ENCODE measurements at places on chromosomes 12 and 14. TPM values are rescaled to one million over a fixed set of nuclear protein-coding genes. Genes with fewer than 3 reads are reported as not detected.
A peak's percentile ranks its signal among the peaks of the same experiment; 100 is the strongest.

CTSG gene
- total RNA-seq, result not detected

- H3K4me1 ChIP-seq, result no peaks in the 10 kb centered on the region
- H3K27me3 ChIP-seq, result no peaks in the 10 kb centered on the region
- H3K4me3 ChIP-seq, result no peak overlapping the region
These were observed 5.3 kb downstream of the ZNF10 start for GRCh38 chr12:133135747-133136146.

KRT77 gene
- total RNA-seq, result not detected

DHRS7 gene
- 266 TPM for total RNA-seq

ZC2HC1C gene
- total RNA-seq, result 9.5 TPM

TIGAR gene
- total RNA-seq, result 3.7 TPM

- H3K27me3 ChIP-seq, result no peaks in the 10 kb centered on the region
- no peak overlapping the region for H3K27ac ChIP-seq
- peaks cover 11% of the 10 kb centered on the region for H3K36me3 ChIP-seq
- no peak for DNase-seq
- H3K4me1 ChIP-seq, result peaks cover 18% of the 10 kb centered on the region
These were observed 10.2 kb downstream of the PPFIBP1 start for GRCh38 chr12:27534060-27534764.

SDSL gene
- total RNA-seq, result 19.9 TPM

- no peaks in the 10 kb centered on the region for H3K27me3 ChIP-seq
- H3K27ac ChIP-seq, result no peak overlapping the region
- no peak for DNase-seq
- no peaks in the 10 kb centered on the region for H3K36me3 ChIP-seq
- peaks cover 6% of the 10 kb centered on the region for H3K4me1 ChIP-seq
- no peak overlapping the region for H3K4me3 ChIP-seq
These were observed 60.9 kb upstream of the ARID2 start for GRCh38 chr12:45668641-45669040.

DNA sequence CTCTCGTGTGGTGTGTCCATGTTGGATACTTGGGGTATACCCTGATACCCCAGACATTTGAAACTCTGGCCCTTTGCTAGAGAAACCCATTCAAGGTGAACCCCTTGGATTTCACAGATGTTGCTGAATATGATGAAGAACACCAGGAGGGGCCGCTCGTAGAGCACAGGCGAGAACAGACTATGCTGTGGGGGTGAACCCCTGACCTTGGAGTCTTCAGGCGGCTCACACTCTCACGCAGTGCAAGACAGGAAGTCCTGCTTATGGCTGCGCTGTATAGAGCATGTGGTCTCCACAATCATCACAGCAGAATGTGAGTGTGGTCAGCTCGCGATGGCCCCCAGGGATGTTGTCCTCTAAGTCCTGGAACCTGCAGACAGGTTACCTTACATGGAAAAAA lies 60.4 kb downstream of the SLC15A4 start:
- DNase-seq, result no peak
- peaks cover 90% of the 10 kb centered on the region for H3K27me3 ChIP-seq
- H3K36me3 ChIP-seq, result no peaks in the 10 kb centered on the region
- no peak overlapping the region for H3K4me3 ChIP-seq
- no peaks in the 10 kb centered on the region for H3K4me1 ChIP-seq

SNRNP35 gene
- total RNA-seq, result 22.9 TPM

DNA sequence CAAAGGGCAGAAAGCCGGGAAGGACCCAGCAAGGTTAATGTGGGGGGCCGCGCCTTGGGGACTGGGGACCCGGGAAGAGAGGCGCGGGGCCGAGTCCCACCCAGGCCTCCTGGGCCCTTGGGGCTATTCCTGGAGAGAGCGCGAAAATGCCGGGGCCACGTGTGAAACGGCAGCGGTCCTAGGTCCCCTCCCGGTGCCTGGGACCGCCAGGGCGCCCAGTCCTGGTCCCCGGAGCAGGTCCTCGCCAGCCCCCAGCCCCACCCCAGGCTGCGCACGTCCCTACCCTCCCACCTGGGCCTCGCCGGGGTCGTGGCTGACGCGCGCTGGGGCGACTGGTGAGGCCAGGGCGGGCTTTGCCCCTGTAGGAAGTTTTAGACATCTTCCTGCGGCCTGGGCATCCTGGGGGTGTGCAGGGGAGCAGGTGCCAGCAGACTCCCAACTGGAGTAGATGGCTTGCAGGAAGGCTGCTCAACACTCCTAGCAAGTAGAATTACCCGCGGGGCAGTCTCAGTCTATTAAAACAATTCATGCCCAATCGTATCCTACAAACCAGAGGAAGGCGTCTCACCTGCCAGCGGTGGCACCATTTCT lies 708 bp downstream of the FAR2 start:
- H3K27ac ChIP-seq, result no peak overlapping the region
- peak overlapping the region; percentile 81 for H3K4me3 ChIP-seq
- no peak for DNase-seq
- H3K27me3 ChIP-seq, result no peaks in the 10 kb centered on the region
- H3K36me3 ChIP-seq, result no peaks in the 10 kb centered on the region

BIN2 gene
- not detected for total RNA-seq

DNA sequence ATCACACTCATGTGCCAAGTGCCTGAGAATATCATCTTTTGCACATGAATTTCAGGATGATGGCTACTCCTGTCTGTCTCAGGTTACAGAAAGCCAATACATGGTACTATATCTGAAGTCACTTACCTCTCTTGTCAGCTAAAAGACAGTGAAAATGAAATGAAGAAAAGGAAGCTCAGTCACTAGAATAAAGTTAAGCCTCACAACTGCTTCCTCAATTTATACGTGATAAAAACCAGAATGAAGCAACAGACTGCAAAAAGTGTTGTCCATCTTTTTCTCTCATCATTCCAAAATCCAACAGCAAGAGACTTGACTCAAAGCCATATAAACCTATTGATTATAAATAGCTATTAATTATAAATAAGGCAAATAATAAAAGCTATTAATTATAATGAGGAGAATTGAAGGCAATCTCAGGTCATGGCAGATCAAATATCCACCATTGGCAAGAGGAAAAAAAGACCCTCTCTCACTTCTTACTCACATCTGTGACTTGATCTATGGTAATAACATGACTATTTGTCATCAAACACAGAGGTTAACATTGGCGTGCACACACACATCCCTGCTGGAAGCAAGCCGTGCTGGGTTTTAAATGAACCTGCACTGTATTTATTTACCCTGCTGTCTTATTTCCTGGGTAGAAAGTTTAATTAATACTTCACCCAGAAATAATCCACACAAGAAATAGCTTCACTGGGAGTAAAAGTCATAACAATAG lies 10.0 kb downstream of the NIN start:
- H3K36me3 ChIP-seq, result no peaks in the 10 kb centered on the region
- H3K27me3 ChIP-seq, result no peaks in the 10 kb centered on the region
- peaks cover 20% of the 10 kb centered on the region for H3K4me1 ChIP-seq
- no peak overlapping the region for H3K4me3 ChIP-seq
- H3K27ac ChIP-seq, result 0 out of 2 replicates have a peak overlapping the region, but pooled peaks have one; percentile 9

TEAD4 gene
- 22.3 TPM for total RNA-seq

SLC48A1 gene
- 21.4 TPM for total RNA-seq

DNA sequence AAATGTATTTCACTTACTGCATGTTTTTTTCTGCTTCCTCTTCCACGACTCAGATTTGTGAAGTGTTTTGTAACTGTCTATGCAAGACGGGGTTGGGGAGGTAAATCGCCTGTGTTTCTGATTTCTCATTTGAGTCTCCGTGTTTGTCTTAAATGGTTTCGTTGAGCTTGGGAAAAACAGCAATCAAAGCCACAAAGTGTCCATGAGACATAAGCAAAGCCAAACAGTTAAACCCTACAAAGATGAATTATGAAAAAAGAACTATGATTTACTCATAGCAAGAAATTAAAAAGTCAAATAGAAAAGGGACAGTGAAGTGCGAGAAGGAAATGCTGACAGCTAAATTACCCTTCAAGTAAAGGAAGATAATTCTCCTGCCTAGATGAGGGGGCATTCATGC lies 164.3 kb upstream of the TMPO start:
- H3K27ac ChIP-seq, result no peak overlapping the region
- no peak overlapping the region for H3K4me3 ChIP-seq
- no peak for DNase-seq
- peaks cover 11% of the 10 kb centered on the region for H3K4me1 ChIP-seq
- peaks cover 31% of the 10 kb centered on the region for H3K27me3 ChIP-seq

DNA sequence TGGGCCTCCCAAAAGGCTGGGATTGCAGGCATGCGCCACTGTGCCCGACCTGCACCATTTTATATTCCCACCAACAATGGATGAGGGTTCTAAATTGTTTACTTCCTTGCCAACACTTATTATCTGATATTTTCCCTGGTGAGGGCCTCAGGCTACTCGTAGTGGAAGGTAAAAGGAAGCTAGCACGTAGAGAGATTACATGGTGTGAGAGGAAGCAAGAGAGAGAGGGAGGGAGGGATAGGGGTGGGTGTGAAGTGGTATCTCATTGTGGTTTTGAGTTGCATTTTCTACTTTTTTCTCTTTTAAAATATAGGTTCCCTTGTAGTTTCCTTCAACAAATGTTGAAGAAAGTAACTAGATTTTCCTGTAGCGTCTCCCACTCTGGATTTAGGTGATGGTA lies 30.9 kb downstream of the MYO1H start:
- DNase-seq, result no peak
- no peak overlapping the region for H3K4me3 ChIP-seq
- no peak overlapping the region for H3K27ac ChIP-seq
- no peaks in the 10 kb centered on the region for H3K4me1 ChIP-seq
- no peaks in the 10 kb centered on the region for H3K36me3 ChIP-seq
- peaks cover 71% of the 10 kb centered on the region for H3K27me3 ChIP-seq

OVCH1 gene
- total RNA-seq, result not detected

DNA sequence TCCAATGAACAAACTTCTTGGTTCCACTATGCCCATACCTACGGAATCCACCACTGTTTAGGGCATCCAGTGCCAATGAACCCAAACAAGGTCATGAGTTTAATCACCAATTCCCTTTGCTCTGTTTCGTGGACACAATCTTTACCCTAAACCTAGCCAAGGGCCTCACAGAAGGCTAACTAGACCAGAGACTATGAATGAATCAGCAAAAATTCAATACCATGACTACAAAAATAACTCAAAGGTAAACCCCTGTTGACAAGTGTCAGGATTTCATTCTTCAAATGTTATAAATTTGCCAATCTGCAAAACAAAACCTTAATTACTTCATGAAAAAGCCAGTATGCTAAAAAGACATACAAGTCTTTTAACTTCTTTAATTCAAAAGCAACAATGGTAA lies 96.7 kb downstream of the CEP128 start:
- H3K4me3 ChIP-seq, result no peak overlapping the region
- H3K27ac ChIP-seq, result no peak overlapping the region
- no peaks in the 10 kb centered on the region for H3K27me3 ChIP-seq

- no peaks in the 10 kb centered on the region for H3K27me3 ChIP-seq
- no peaks in the 10 kb centered on the region for H3K36me3 ChIP-seq
- no peak overlapping the region for H3K4me3 ChIP-seq
- H3K27ac ChIP-seq, result no peak overlapping the region
These were observed 22.0 kb downstream of the TMCC3 start for GRCh38 chr12:94628369-94628768.

GALNT9 gene
- total RNA-seq, result not detected

GRCh38 chr14:34347683-34348082 lies 114.4 kb downstream of the SPTSSA start:
- no peak overlapping the region for H3K4me3 ChIP-seq
- no peaks in the 10 kb centered on the region for H3K4me1 ChIP-seq
- H3K27ac ChIP-seq, result no peak overlapping the region
- no peak for DNase-seq
- no peaks in the 10 kb centered on the region for H3K36me3 ChIP-seq

C12orf60 gene
- 0.47 TPM for total RNA-seq

GRCh38 chr14:101231828-101232227 lies 328.3 kb upstream of the RTL1 start:
- H3K27me3 ChIP-seq, result no peaks in the 10 kb centered on the region
- H3K36me3 ChIP-seq, result no peaks in the 10 kb centered on the region
- H3K4me3 ChIP-seq, result no peak overlapping the region
- no peak overlapping the region for H3K27ac ChIP-seq

DNA sequence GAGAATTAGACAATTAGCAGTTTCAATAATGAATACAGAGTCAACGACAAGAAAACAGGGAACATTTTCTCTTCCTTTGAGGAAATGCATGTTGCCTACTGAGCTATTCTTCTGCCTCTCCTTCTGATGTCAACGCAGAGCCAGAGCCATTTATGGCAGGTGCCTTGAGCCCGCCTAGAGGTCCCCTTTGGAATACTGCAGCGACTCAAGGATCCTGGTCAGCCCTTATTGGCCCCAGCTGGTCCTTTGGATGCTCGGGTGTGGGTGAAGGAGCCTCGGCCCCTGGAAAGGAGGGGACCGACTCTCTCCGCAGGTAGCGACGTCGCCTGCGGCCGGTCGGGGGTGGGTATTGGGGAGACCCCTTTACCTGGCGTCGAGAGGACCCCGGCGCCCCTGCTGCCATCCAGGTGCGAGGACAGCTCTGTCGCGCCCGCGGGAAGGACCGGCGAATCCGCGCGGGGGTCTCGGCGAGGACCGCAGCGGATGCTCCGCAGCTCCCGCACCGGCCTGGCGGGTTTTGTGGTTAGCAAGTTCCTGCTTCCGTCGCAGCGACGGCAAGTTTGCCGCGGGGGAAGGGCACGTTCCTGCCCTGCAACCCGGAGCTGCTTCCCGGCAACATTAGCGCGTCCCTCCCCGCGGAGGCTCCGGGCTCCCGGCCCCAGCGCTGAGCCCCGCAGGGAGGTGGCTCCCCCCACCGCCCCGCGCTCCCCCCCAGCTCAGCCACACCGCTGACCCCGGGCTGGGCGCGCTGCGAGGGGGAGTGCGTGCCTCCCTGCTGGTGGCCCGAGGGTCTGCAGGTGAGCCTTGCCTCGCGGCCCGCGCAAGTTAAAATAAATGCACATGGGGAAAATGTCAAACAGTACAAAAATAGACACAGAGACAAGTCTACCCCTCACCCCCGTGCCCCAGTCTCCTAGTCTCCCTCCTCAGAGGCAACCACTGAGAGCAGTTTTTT lies at the start of gene MANSC1:
TSS of gene MANSC1 (minus strand) at position 532 of the 955 bp plus-strand sequence. CDS start 6,928 bp downstream, outside the sequence.
- H3K36me3 ChIP-seq, result no peaks in the 10 kb centered on the region
- H3K27ac ChIP-seq, result peak within 1 kb of the TSS; percentile 94
- peak; percentile 58 for DNase-seq
- no peaks in the 10 kb centered on the region for H3K27me3 ChIP-seq
- H3K4me1 ChIP-seq, result peaks cover 20% of the 10 kb centered on the region

- H3K4me1 ChIP-seq, result peaks cover 3% of the 10 kb centered on the region
- DNase-seq, result no peak
- no peak overlapping the region for H3K4me3 ChIP-seq
- H3K27ac ChIP-seq, result no peak overlapping the region
- H3K27me3 ChIP-seq, result no peaks in the 10 kb centered on the region
These were observed 83.8 kb downstream of the SPTB start for GRCh38 chr14:64795921-64796320.

DNA sequence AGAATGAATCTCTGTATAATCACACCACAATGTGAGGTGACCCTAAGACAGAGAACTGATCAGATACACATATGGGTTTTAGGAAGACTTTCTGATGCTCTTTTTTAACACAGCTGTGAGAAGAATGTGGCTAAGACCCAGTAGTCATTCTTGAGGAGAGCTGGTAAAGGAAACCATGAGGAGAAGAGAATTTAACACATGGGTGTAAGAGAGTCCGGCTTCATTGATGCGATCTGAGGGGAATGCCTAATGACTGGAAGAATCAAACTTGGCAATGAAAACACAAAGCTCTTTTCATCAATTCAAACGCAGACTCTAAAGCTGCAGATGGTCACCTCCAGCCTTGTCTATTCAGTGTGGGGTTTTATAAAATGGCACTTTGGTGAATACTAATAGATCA lies 79.3 kb downstream of the FOXA1 start:
- H3K27me3 ChIP-seq, result no peaks in the 10 kb centered on the region
- no peaks in the 10 kb centered on the region for H3K36me3 ChIP-seq
- no peak overlapping the region for H3K27ac ChIP-seq
- no peak for DNase-seq
- H3K4me3 ChIP-seq, result no peak overlapping the region

PLA2G1B gene
- total RNA-seq, result not detected

- no peaks in the 10 kb centered on the region for H3K36me3 ChIP-seq
- H3K4me3 ChIP-seq, result peak overlapping the region; percentile 76
- H3K27me3 ChIP-seq, result no peaks in the 10 kb centered on the region
- peak; percentile 50 for DNase-seq
- no peak overlapping the region for H3K27ac ChIP-seq
- H3K4me1 ChIP-seq, result 0 out of 2 replicates have a peak, but pooled peaks cover 3% of the 10 kb centered on the region
These were observed 7.2 kb upstream of the ANKRD9 start for GRCh38 chr14:102516531-102517391.

All from PC-3 (cell line).